ENCODE measurements at places on chromosomes 12 and 14.

GRCh38 chr14:75970989-75971388 is 10.8 kb downstream of the TGFB3 start:
- no peak for DNase-seq

DNA sequence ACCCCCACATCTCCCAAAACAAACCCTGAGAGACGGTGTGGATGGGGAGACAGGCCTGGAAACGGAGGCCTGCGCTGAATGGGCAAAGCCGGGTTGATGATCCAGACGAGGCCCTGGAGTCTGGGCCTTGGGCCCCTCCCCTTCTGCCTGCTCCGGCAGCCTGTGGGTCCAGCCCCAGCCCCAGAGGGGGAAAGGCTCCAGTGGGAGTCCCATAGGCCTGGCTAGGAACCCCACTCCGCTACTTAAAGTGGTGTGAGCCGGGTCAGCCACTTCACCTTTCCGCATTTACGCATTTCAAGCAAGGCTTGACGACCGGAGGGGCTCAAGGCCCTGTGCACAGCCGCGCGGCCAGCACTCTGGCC is 695 bp upstream of the TNFAIP2 start:
- DNase-seq = no peak

GRCh38 chr14:94699831-94700230 is 70.1 kb downstream of the GSC start:
- no peak for DNase-seq

- DNase-seq = no peak
These were observed 21.9 kb upstream of the PPP2R5C start for GRCh38 chr14:101739446-101740141.

GRCh38 chr12:122420471-122421162 is 1.9 kb downstream of the CLIP1 start:
- no peak for DNase-seq

GRCh38 chr12:116263844-116264243 is 13.6 kb downstream of the MED13L start:
- no peak for DNase-seq

DNA sequence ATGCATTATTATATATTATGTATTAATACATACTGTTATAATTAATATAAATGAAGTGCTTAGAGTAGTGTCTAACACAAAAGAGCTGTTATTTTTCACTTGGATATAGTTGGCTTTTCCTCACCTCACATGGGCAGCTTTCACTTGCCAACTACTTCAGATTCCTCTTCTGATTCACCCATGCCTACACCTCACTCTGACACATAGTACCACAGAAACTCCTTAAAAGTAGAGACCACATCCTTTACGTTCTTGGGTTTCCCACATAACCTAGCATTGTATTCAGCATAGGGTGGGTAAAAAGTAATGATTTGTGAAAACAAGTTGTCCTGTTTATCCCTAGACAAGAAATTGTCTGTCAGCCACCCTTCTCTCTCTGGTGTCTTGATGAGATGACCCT is 61.0 kb downstream of the DIO2 start:
- no peak for DNase-seq

GRCh38 chr12:31346267-31346666 is 20.3 kb upstream of the SINHCAF start:
- DNase-seq = no peak

DNA sequence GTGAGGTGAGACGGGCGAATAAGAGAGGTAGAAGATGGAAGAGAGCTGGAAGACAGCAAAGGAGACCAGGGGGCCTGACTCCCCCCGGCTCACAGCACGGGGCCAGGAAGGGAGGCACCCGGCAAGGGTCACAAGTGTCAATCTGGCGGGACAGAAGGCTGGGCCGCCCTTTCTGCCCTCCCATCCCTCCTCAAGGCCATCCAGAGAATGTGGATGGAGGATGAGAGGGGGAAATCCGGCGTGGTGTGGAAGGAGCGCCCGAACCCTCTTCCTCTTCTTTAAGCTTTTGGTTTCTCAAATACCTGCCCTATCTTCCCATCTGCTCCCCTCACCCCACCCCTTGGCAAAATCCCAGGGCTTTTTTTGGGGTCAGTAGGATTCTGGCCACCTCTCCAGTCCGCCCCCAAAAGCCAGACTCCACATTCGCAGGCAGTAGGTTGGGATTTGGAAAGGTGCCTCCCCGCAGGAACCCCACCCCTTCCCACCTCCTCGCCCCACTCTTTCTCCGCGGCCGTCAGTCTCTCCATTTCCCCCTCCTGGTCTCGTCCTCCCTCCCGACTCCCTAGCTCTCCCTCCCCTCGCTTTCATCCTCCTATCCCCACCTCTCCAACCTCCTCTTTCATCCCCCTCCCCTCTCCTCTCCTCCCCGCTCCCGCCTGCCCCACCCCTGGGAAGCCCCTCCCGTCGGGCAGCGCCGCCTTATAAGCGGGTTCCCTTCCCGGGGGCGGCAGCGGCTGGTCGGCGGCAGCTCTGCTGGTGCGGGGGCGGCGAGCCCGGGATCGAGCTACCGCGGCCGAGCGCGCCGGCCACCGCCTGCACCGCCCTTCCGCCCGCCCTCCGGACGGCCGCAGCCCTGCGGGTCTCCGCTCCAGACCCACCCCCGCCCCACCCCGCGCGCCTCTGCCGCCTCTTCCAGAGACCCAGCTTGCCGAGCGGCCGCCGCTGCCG is at the start of gene PTMS:
Gene PTMS, plus strand, starts transcription at position 730 of the 948 bp plus-strand sequence. CDS start 343 bp downstream, outside the sequence.
- DNase-seq = no peak

- DNase-seq = no peak
These were observed 69.2 kb downstream of the SLC6A12 start for GRCh38 chr12:144650-145284.

DNA sequence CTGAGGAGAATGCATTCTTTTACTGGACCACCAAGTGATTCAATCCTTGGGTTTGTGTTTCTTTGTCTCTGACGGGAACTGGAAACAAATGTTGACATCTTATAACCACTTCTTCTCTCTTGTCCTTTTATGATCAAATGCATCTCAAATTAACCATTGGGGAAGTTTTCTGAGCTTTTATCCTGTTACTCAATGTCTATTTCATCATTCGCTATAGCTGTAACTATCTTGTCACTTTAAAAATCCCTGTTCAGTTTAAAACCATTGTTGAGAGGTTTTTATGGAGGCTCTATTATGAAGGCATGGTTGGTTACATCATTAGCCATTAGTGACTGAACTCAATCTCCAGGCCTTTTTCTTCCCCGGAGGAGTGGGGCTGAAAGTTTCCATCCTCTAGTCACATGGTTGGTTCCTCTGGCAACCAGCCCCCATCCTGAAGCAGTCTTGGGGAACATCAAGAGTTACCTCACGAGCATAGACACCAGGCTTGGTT is 2.7 kb upstream of the CLEC6A start:
- no peak for DNase-seq

DNA sequence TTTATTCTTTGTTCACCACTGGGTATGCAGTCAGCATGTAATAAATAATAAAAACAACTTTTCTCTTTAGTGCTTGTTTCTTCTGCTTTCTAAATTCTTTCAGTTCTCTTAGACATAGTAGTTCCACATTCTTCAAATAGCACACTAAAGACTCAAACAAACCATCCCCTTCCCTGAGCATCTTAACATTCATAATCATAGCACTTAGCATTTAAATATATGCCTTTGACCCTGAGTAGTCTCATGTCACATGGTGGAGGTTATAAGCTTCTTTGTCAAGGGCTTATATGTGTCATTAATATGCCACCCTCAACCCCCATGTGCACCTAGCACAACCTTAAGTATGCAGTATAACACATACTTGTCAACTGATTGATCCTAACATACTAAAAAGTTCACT is 212.7 kb downstream of the PHLDA1 start:
- no peak for DNase-seq

- DNase-seq = no peak
These were observed 388.5 kb downstream of the AACS start for GRCh38 chr12:125453751-125454150.

DNA sequence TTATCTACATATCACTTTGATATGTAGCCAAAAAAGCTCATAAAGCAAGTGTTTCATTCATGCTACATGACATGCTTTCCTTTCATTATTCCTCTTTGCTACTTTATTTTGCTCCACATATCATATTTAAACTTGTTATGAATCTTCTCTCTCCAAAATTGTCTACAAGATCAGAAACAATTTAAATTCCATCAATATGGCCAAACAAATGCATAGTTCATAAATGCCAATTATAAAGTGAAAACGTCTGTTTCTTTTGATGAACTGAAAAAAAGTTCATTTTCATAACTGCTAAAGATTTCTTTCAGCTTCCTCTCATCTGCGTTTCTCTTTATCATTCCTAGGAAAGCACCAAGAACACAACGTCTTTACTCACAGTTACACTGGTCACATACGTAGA is 22.8 kb downstream of the USP44 start:
- no peak for DNase-seq

- DNase-seq = no peak
These were observed 36.8 kb upstream of the G2E3 start for GRCh38 chr14:30521899-30522736.

Measured in stimulated activated CD4-positive, alpha-beta T cell treated with anti-CD3 and anti-CD28 coated beads, TNF-alpha, amount 100 ng/mL, for 1 hour (primary cell).